ENCODE measurements at places on chromosomes 4 and X.
A peak's percentile ranks its signal among the peaks of the same experiment; 100 is the strongest.

DNA sequence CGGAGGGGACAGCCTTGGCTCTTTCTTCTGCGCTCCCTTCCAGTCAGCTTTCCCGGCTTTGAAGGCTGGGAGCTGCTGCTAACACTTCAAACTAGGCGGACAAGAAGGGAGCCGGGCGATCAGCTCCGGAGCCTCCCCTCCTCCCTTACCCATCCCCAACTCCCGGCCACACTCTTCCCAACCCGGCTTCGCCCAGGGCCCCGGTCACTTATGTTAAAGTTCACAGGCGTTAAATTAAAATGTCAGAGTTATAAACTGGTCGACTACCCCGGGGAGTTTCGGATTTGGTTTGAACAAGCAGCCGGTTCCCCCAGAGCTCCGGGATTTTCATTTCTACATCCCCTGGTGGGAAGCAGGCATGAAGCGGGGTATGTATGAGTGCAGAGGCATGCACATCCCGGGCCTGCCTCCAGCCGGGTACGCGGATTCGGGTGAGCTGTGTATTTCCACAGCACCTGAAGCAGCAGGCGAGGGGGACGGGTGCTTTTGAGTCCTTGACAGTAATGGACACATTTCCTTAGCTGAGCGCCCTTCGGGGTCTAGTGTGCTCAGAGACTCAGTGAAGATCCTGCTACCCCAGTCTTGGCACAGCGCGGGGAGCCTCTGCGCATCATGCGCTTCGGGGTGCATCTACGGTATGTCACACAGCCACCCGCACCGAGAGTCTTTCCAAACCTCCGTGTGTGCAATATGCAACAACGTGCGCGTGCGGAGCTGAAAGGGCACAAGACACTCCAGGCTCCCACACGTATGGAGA is 880 bp downstream of the UNC5C start:
- DNase-seq: no peak

DNA sequence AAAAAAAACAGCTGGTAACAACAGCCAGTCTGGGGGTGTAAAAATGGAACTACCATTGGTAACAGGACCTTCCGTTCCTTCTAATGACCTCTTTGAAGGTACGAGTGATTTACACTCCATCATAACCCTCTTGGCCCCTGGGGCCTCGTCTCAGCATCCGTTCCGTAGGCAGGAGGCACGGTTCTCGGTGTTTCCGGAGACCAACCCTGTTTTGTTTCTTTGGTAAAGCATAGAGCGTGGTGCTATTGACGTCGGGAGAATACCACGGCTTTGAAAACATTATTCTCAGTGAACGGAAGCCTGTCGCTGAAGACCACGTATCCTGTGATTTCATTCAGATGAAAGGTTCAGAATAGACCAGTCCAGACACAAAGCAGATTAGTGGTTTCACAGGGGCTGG is 198.9 kb downstream of the ASMT start:
- no peak for DNase-seq

DNA sequence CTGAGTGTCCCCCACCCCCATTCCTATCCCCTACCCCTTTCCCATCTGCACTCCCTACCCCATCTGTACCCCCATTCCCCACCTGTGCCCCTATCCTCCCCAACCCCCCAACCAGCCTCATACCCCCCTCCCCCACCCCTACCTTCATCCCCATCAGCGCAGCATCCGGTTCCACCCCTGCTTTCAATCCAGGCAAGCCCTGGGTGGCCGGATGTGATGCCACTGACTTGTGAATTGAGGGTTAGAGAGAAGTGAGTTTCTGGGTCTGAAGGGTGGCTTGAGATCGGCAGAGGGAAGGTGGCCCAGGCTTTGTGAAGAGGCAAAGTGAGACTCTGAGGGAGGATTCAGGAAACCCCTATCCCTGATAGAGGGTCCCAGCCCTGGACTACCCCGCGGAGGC is 7.8 kb downstream of the MAGEA4 start:
- DNase-seq: no peak

DNA sequence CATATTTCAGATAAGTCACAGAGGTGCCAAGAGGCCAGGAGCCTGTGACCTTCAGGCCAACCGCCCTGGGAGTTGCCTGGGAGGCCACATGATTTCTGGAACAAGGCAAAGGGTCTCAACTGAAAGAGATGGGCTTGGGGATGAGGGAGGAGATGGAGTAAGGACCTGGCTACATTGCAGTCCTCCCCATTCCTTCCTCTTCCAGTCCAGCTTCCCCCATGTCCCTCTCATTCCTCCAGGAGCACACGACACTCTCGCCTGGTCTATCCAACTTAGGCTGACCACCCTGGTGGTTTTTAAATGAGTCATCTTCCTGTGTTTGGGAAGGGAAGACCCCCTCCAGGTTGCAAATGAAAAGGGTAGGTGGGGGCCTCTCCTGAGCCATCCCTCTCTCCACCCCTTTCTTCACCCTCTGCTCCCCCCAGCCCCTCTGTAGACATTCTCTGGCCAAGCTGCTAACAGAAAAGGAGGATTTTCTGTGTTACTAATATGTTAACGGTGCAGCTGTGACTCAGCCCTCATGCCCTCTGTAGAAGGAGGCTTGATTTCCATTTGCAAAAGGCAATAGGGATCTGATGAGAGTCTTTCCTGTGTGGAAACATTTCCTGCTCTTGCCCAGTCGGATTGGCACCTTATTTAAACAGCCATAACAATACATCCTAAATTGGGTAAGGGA is 79.2 kb downstream of the RTL5 start:
- DNase-seq: no peak

GRCh38 chrX:18793601-18794089 is 86.2 kb downstream of the PPEF1 start:
- DNase-seq: no peak

DNA sequence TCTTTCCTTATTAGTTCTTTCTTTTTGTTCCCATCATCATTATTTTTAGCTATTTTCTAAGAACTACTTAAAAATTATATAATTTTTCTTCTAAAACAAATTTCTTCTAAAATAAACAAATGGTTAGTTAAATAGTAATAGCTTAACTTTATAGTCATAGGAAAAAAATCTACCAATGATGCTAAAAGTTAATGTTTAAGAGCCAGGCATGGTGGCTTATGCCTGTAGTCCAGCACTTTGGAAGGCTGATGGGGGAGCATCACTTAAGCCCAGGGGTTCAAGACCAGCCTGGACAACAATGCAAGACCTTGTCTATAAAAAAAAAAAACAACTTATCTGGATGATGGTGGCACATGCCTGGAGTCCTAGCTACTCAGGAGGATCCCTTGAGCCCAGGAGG is 127.1 kb upstream of the ANXA3 start:
- no peak for DNase-seq

DNA sequence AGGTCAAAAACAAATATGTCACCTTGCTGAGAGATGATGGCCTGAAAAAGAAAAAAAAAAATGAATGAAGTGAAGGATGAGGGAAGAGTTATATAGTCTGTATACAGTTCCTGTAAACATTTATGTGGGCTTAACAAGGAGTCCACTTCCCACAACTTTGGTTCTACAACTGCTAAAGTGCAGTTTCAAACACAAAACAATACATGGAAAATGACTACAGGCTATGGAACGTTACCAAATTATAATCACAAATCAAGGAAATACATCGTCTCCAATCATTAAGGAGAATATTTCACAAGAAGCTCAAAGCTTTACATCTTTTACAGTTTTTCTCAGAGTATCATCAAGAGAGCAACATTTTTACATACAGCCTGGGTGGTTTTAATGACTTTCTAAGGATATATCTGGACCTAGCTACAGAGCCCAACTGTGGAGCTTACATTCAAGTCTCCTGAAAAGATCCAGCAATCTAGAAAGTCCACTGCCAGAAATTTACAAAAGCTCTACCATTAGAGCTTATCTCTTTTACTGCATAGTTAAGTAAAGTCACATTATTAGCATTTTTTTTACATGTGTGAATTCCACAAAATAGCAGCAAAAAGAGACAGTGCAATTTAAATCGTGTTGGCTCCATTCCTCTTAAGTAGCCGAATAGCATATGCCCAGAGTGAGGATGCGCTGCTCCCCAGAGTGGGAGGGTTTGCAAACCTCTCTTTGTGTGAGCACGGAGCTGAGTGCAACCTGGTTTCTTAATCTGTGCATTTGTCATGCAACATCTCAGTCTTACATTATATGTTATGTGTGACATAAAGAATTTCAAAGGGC is 128.3 kb downstream of the MANBA start:
- no peak for DNase-seq

DNA sequence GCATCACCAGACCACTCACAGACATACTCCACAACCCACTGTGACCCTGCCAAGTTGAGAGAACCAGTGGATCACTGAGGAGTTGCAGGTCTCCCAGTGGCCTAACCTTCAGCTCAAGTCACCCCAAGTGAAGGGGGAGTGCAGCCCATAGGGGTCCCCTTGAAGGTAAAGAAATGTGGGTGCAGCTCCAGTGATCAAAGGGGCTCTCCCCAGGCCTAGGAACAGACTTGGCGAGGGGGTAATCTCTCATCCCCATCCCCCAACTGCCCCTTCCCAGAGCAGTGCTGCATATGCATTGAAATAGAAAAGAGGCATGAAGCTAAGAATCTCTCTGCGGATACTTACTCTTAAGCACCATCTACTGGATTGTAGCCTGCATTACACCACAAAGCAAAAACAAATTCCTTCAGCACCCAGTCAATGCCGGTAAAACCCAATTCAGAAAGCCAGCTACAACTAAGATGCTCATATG is 27.0 kb downstream of the MAGEE1 start:
- DNase-seq: peak; percentile 0

GRCh38 chr4:100962698-100963097 is 384.6 kb downstream of the PPP3CA start:
- DNase-seq: no peak

- DNase-seq: no peak
These were observed 310.5 kb upstream of the DDX53 start for GRCh38 chrX:22689290-22689689.

DNA sequence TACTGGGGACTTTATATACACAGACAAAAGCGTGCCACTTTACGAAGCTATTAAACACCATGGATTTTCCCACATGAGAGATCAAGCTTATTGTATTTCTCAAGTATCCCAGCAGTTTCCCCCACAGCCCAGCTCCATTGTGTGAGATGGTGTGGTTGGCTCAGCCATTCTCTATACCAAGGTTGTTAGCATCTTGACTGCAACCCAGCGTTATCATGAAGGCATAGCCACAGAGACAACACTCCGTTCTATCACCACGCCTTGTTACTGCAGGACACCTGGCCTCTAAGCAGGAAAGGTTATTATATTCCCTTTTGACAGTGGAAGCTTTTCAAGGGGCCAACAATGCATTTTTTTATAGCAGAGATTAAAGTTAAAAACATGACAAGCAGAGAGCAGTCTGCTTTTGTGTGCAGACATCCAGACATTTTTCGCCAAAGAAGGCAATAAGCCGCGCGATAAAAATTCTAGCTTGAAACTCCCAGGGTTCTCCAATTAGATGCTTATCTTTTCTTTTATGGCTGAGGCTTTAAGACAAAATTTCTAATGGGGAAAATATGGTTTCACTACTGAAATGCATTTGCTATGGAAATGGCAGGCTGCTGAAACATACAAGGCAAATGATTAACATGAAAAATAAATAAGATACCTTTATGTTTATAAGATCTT is 206.1 kb downstream of the MID1 start:
- no peak for DNase-seq

DNA sequence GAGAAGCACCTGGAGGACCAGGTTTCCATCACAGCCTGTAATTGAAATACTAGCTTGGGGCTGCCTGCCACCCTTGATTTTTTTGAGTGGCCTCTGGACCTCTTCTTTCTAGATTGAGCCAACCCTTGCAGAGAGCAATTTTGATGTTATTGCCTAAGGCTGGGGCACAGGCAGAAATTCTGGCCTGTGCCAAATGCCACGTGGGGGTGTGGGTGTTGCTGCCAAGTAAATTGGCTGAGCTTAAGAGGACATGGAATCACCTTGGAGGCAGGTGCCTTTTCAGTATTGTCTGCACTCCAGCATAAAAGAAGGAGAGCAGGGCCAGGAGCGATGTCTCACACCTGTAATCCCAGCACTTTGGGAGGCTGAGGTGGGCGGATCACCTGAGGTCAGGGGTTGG is 286.1 kb upstream of the PRPS2 start:
- no peak for DNase-seq

GRCh38 chr4:149176039-149176438 is 639.6 kb downstream of the IQCM start:
- no peak for DNase-seq

DNA sequence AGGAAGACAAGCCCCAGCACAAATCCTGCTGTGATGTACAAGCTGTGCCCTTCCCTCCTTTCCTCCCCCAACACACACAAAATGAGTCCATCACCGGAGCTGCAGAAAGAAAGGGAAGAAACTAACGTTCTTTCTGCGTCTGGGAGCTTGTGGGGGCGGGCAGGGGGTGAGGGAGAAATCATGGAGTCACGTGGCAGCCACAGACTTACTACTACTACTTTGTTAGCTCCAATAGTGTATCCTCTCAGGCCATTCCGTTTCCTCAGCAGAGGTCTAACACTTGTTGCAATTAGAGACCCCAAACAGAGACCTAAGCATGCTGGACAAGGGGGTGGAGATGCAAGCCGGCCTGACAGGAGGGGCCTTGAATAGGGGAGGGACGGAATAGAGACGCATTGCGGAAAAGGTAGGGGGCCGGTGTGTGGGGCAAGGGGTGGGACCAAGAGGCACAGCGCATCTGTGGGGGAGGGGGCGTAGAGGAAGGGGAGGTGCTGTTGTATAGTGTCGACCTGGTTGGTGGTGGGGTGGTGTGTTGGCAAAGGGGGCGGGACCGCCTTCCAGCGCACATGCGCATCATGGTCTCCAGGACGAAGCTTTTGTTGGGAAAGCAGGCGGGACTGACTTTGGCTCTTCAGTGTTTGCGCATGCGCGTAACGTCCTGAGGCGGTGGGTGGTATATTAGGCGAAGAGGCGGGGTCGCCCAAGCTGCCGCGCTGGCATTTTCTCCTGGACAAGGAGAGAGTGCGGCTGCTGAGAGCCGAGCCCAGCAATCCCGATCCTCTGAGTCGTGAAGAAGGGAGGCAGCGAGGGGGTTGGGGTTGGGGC is at the start of gene MAGED1:
TSS of gene MAGED1 (plus strand) at position 703 of the 825 bp plus-strand sequence. CDS start 682 bp downstream, outside the sequence.
- DNase-seq: peak; percentile 51

DNA sequence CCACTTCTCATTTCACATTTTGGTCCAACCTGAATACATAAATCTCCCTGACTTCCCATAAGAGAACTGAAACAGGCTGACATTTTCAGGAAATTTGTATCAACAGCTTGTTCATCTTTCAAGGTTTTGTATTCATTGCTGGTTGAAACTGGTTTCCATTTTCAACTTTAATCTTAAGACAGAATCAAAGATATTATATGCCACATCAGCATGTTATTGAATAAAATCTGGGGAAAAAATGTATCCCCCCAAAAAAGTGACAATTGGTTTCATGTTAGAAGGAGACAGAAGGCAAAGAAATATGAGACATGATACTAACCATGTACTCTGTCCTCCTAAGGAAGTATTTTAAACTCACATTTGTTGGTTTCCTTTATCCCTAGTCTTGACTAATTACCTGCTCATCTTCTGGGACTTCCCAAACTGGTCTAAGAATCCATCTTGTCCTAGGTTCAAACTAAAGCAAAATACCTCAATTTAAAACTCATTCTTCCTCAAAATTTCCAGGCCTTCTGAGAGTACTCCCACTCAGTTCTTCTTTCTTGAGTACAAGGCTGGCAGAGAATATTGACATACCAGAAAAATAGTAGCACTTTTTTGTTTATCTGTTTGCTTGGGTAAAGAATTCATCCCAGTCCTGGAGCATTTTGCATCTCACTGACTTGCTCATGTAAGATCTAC is 3.1 kb upstream of the ANTXR2 start:
- DNase-seq: no peak
